Stimulated activated CD4-positive, alpha-beta T cell treated with anti-CD3 and anti-CD28 coated beads, TNF-alpha, amount 100 ng/mL, for 1 hour (primary cell): ENCODE measurements at places on chromosomes 4 and X.

DNA sequence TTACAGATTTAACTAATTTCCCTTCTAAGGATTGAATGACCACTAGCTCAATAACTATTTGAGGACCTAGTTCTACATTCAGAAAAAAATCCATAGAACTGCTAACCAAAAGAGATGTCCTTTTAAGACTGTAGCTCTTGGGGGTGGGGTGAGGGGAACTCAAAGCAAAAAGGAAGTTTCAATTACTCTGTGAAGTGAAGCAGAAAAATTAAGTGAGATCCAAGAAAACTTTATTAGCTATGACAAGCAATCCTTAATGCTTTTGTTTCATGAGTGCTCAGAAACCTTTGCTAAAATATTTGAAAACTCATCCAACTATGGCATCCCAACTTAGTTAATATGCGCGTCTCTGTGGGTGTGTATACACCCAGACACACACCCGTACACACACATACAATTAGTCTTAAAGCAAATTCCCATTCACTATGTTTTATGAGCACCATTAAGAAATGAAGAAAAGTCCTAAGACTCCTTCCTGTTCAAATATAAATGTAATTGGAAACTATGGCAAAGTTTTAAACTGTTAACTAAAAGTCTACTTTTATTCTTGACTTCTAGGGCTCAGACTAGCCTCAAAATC is 44.5 kb downstream of the GPC4 start:
- no peak for DNase-seq

DNA sequence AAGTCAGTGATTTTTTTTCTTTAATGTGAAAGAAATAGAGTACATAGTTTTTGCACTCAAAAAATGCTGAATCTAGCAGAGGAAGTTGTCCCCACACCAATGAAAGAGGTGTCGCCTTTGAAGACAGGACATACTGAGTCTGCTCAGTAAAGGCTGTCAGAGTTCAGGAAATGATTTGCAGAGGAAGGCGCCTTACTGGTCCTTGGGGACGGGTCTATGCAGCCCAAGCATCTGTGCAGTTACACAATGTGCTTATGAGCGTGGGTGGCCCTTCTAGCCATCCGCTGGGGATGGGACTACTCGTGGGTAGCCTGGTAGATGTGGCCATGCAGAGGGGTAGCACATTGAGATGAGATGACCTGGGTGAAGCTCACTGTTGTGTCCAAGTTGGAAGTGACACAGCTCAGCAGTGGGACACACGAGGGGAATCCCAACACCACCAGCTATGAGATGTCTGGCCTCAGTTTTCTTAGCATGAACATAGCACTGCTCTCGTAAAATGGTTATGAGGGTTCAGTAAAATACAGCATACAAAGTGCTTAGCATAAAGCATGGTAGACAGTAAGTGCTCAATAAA is 116.5 kb upstream of the RBPJ start:
- DNase-seq = no peak

DNA sequence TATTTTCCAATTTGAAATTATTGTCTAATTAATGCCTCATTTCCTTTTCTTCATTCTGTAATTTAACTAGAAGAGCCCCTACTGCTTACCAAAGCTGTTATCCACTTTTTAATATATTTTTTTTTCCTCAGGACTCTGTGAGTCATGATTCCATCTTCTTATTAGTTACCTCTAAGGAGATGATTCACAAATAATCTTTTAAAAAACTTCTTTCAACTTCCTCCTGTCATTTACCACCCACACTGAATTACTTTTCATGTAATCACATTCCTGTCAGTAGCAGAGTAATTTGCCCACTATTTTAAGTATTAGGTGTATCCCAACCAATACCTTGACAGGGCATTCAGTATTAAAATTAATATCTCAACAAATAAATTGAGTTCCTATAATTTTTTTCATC is 470.9 kb upstream of the ADGRL3 start:
- DNase-seq = no peak

DNA sequence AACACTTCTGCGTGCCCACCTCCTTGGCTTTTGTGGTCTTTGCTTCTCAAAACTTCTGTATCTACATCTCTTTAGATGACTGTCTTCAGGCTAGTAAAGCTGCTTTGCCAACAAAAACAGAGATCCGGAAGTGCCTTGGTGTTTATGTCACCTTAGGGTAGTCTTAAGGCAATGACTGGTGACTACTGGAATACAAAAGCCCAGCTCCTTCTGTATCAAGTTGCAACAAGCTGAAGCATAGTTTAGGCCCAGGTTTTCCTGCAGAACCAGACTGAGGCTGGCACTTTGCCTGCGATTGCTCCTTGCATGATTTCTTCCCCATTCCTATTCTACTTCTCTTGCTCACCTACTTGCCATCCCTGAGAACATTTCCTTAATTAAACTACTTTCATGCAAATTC is 333.8 kb downstream of the DMD start:
- no peak for DNase-seq

GRCh38 chr4:104879854-104880253 is 266.8 kb upstream of the TET2 start:
- no peak for DNase-seq

- DNase-seq = no peak
Measured at GRCh38 chr4:121239951-121240350, 75.8 kb upstream of the TNIP3 start.

GRCh38 chrX:107726816-107727534 is 48.6 kb downstream of the TSC22D3 start:
- DNase-seq = no peak

GRCh38 chrX:30150196-30150895 is 65.0 kb upstream of the MAGEB2 start:
- no peak for DNase-seq
